Activated T-helper 1 cell treated with Interleukin-2 at 50 U/mL for 16 hours (primary cell): ENCODE measurements at places on chromosomes 13 and 19.

GRCh38 chr19:55594996-55595545 lies 4.2 kb downstream of the FIZ1 start:
- no peak for DNase-seq

GRCh38 chr13:28423010-28423409 lies 71.9 kb downstream of the FLT1 start:
- DNase-seq, result no peak

- DNase-seq, result no peak
Observed at GRCh38 chr13:98965325-98965724, 12.5 kb downstream of the DOCK9 start.

DNA sequence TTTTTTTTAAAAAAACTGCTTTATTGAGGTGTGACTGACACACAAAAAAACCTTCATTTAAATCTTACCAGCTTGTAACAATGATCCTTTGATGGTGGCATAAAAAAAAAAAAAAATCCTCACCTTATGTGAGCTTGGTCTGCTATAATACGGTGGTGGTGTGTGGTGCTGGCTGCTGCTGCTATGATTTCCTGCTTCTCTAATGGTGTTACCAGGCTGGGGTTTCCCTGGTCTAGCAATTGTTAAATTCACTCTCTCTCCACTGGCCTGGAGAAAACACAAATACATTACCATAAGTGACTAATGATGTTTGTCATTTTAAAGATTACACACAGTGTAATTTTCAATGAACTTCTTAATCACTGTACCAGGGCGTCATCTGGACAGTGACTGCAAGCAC lies 60.6 kb downstream of the LNX2 start:
- DNase-seq, result no peak

DNA sequence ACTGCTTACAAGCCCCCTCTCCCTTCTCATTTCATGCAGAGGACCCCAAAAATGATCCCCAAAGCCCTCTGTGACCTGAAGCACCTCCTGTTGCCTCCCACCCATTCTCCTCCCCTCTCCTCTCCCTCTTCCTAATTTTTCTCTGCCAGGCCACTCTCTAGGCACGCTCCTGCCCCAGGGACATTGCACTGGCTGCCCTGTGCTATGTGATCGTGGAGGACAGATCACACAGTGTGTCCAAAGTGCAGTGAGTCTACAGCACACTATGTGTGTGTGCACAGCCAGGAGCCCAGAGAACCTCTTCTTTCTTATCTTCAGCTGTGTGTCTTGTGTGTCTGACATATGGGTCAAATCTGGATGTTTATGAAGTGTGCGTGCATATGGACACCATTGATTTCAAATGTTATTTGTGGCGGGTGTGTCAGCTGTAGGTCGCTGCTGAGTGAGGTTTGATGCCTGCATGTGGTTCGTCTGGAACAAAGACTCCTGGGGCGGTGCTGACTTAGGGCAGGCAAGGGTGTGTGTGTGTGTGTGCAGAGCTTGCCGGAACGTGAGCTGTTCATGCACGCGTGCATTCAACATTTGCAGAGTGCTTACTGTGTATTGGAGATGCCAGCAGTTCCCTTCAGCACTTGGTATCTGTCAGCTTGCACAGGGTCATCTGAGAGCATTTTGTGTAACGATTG lies 2.1 kb upstream of the KLHL26 start:
- DNase-seq, result no peak

GRCh38 chr19:29699861-29700260 lies 15.2 kb downstream of the C19orf12 start:
- DNase-seq, result no peak

DNA sequence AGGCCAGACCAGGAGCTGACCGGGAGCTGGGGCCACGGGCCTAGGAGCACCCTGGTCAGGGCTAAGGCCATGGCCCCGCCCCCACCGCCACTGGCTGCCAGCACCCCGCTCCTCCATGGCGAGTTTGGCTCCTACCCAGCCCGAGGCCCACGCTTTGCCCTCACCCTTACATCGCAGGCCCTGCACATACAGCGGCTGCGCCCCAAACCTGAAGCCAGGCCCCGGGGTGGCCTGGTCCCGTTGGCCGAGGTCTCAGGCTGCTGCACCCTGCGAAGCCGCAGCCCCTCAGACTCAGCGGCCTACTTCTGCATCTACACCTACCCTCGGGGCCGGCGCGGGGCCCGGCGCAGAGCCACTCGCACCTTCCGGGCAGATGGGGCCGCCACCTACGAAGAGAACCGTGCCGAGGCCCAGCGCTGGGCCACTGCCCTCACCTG lies 6.6 kb downstream of the SPHK2 start:
- no peak for DNase-seq

- DNase-seq, result no peak
Observed at GRCh38 chr19:1173159-1173844, 766 bp downstream of the SBNO2 start.

DNA sequence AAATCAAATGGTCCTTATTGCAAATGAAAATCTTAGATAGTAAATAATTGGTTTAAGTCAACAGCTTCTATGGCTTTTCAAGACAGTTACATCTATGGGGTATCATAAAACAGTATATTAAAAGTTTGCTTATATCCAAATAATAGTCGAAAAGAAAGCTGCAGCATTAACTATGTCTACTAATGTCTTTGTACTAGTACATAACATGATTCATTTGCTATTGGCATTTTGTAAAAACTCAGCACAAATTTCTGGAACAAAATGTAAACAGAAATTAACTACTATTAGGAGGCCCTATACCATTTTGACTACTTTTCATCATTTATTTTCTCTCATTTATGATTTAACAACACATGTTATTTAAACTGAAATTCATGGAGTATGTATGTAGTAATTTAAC lies 1435.2 kb upstream of the PRR20A start:
- DNase-seq, result no peak

DNA sequence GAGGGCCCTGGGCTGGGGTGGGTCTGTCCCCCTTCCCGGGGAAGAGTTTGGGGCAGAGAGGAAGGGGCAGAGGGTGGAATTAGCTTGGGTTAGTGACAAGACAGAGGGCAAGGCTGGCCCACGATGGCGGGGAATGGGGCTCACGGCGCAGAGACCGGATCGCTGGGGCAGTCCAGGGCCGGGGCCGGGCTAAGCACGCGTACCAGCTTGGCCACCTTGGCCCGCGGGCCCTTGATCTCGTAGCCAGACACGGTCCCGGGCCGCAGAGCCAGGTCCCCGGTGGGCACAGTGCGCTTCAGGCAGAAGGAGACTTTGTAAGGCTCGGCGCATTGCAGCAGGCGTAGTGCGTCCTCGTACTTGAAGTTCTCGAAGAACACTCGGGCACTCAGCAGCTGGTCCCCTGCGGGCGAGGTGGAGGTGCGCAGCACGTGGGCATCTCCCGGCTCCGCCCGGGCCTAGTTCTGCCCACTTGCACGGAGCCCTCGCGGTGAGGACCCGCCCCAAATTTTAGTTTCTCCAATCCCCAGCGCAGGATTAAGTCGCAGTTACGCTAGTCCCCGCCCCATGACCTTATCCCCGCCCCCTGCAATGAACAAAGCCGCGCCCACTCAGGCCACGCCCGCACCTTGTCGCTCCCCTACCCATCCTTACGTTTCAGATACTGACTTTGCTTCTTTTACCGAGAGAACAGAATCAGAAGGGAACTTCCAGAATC lies 8.6 kb upstream of the HIPK4 start:
- DNase-seq, result peak; percentile 21

DNA sequence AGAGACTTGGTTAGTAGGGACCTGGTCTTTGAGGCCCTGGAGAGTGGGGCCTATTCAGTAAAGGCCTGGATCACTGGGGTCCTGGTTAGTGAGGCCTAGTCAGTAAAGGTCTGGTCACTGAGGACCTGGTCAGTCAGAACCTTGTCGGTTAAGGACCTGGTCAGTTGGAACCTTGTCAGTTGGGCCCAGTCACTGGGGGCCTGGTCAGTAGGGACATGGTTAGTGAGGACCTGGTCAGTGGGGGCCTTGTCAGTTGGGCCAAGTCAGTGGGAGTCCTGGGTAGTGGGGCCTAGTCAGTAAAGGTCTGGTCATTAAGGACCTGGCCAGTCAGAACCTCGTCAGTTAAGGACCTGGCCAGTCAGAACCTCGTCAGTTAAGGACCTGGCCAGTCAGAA lies 43.2 kb upstream of the TPM4 start:
- DNase-seq, result no peak

GRCh38 chr19:55251341-55252081 lies 7.3 kb downstream of the PPP6R1 start:
- DNase-seq, result no peak

DNA sequence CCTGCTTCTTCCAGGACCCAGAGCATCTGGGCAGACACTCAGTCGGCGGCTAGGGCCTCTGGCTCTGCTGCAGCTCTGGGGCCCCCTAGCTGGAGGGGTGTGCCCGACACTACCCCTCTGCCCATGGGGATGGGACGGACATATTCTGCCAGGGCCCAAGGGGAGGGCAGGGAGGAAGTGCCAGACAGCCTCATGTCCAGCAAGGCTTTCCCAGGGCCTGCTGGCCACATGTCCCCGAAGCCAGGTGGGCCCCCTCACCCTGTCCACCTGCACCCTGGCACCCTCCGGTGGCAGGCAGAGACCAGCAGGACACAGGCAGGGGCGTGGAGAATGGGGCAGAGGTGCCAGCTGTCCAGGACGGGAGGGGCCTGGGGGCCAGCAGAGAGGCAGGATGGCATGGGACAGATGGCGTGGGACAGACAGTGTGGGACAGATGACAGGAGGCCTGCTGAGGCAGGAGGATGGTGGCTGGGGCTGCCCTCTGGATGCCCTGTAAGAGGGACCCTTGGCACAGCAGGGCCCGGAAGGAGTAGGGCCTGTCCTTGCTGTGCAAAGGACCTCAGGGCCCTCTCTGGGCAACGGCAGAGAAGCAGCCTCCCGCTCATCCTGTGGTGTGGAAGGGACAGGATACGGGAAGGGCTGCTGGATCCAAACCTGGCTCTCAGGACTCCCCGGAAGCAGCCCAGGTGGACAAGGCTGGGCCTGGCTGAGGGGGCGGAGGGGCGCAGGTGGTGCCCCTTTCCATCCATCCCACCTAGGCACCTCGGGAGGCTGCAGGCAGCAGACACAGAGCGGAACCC lies 29.1 kb downstream of the CEBPG start:
- DNase-seq, result no peak

GRCh38 chr13:44088411-44088810 lies 208.7 kb downstream of the LACC1 start:
- DNase-seq, result no peak

- no peak for DNase-seq
Observed at GRCh38 chr13:49302817-49303216, 55.1 kb downstream of the CDADC1 start.

DNA sequence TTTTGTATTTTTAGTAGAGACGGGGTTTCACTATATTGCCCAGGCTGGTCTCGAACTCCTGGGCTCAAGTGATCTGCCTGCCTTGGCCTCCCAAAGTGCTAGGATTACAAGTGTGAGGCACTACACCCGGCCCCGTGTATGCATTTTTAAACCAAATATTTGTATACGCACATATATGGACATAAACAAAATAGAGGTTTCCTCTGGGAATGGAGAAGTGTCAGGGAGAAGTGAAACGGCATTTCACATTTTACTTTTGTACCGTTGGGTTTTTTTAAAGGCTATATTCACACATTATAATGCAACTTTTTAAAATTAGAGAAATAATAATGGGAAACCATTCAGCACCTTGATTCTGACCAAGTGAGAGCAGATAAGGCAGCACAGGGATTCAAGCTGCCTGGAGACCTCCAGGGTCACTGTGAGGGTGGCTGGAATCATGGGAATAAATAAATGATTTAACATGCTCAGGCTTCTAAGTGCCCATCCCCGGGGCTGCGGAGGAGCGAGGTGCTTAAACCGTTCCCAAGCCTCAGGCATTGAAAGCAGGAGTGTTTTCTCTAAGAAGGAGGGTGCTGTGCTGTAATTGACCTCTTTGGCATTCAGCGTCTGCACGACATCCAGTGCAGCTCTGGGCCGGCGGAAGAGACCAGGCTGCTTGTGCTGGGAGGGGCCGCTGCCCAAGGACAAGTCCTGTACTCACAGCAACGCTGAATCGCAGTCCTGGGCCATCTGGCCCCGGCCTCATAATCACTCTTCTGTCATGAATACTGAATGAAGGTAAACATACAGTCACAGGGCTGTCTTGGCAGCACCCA lies 24.7 kb downstream of the GPR42 start:
- no peak for DNase-seq

GRCh38 chr13:26656919-26657318 lies 99.4 kb downstream of the WASF3 start:
- DNase-seq, result no peak

- no peak for DNase-seq
Observed at GRCh38 chr13:98041081-98041820, 87.8 kb downstream of the IPO5 start.
